SJSA1 (cell line): ENCODE measurements at places on chromosomes 5 and 9. TPM values are rescaled to one million over a fixed set of nuclear protein-coding genes. Genes with fewer than 3 reads are reported as not detected.

DNA sequence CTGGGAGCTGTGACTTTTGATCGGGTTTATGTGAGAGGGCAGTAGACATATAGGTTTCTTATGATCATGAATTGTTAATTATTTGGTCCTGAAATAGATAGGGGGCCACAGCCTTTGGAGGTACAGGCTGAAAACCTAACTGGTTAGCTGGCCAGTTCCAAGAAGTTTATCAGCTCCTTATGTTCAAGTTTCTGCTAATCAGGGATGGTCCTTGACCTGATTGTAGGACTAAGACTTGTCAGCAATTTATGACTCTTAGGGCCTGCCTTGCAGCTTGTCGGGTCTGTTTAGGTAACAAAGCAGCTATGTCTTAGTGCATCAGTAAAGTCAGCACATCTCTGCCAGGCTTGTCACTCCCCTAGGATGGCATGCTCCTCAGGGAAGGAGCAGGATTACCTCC, 151.8 kb upstream of the RUSC2 start:
- DNase-seq: no peak

The INSYN2B gene
- 1.1 and 3.8 TPM in 2 replicates for total RNA-seq

GRCh38 chr5:151021746-151022145, 1.4 kb downstream of the GPX3 start:
- DNase-seq: no peak

- DNase-seq: no peak
These were observed 177.9 kb downstream of the TSSK1B start for GRCh38 chr5:113256671-113257452.

The TNIP1 gene
- total RNA-seq: 263 and 296 TPM in 2 replicates

DNA sequence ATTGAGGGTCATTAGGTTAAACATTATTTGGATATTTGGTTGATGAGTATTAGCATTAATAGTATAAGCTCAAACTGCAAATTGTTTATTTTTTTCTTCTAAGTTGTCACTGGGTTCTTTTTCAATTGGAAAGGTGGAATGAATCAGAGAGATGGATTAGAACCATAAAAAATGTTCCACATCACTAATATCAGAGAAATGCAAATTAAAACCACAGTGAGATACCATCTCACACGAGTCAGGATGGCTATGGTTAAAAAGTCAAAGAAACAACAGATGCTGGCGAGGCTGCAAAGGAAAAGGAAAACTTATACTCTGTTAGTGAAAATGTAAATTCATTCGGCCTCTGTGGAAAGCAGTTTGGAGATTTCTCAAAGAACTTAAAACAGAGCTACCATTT, 122.8 kb downstream of the CCDC192 start:
- DNase-seq: no peak
